ENCODE measurements at places on chromosomes 1 and 21.

- DNase-seq = no peak
These were observed 3.2 kb upstream of the GUK1 start for GRCh38 chr1:228136901-228137300.

GRCh38 chr1:205466595-205467220, 10.9 kb upstream of the BLACAT1 start:
- no peak for DNase-seq

- no peak for DNase-seq
These were observed 56.7 kb downstream of the SPSB1 start for GRCh38 chr1:9349331-9349851.

DNA sequence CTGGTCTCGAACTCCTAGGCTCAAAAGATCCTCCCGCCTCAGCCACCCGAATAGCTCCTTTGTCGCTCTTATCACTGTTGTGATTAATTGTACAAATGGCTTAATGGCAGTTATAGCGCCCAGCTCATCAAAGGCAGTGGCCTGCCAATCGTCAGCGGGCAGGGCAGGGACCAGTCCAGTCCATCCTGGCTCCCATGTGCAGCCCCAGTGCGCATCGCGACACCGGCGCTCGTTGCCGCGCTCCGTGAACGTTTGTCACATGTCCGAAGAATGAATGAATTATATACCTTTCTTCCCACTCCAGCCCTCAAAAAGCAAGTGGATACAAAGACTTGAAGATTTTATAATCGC, 18.4 kb downstream of the MTX1 start:
- DNase-seq = peak; percentile 57

GRCh38 chr21:45084121-45084520, 9.7 kb downstream of the ADARB1 start:
- no peak for DNase-seq

DNA sequence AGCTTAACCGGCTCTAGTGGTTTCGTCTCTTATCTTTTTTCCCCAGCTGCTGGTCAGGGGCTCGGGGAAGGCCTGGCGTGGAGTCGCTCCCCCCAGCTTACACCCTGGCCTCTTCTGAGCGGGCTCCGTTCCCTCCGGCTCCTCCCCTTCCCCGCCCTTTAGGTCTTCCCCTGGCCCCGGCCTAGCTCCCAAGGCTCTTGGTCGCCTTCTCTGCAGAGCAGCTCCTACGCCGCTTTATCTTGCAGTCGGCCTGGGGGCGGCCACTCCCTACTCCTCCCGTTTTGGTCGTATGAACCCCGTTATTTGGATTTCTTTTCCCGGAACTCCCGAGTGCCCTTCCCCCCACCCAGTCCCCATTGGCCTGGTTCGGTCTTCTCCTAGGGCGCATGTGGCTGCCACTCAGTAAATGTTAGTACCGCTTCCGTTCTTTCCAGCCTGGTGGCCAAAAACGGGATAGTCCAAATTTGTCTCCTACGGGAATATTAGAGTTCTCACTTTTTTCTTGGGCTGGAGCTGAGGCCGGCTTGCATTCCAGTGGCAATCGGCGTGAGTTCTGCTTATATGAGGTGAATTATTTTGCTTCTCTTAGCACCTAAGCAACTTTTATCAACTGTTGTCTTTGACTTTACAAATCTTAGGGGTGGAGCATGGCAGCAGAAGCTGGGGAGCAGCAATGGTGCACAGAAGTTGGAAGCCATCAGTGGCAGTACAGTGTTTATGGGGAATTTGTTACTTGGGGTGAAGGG, 467 bp downstream of the THRAP3 start:
- DNase-seq = no peak

- no peak for DNase-seq
These were observed 276.0 kb downstream of the MRPL39 start for GRCh38 chr21:25331286-25331685.

- no peak for DNase-seq
These were observed 28.3 kb downstream of the HS2ST1 start for GRCh38 chr1:86942743-86943142.

DNA sequence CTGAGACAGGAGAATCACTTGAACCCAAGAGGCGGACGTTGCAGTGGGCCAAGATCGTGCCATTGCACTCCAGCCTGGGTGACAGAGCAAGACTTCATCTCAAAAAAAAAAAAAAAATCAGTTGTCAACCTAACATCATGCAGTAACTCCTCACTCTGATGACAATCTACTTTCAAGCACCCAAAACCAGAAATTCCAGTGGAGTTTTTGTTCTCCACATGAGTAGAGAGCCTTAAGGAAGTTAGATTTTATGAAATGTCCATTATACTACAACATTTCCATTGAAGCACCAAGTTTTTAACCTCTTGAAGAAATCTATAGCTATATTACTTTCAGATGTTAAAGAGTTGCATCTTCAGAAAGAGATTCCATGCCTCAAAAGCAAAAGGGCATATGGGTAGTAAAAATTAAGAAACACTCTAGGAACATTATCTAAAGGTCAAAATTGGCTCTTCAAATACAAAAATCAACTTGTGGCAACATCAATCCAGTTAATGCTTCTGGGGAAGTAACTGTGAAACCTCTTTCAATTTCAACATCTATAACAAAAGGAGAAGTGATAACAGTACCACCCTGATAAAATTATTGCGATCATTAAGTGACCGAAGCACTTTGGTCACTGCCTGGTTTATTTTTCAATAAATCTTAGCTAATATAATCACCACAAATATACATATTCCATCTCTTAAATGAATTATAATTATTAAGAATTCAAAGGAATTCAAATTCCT, 7.7 kb downstream of the LPGAT1 start:
- DNase-seq = no peak

- peak; percentile 42 for DNase-seq
These were observed 732 bp downstream of the HS2ST1 start for GRCh38 chr1:86914998-86915736.

GRCh38 chr21:32184065-32184464, 94.8 kb downstream of the MIS18A start:
- no peak for DNase-seq

- no peak for DNase-seq
These were observed 383.6 kb downstream of the TTLL7 start for GRCh38 chr1:83615370-83615769.

GRCh38 chr1:228004331-228004855, 2.4 kb upstream of the WNT3A start:
- no peak for DNase-seq

- DNase-seq = no peak
These were observed 211.6 kb upstream of the PLXNA2 start for GRCh38 chr1:208455821-208456220.

- DNase-seq = no peak
These were observed 330.7 kb downstream of the NUF2 start for GRCh38 chr1:163652441-163652840.

- no peak for DNase-seq
These were observed 31.0 kb downstream of the FOXD2 start for GRCh38 chr1:47468709-47469389.

- no peak for DNase-seq
These were observed 187.8 kb upstream of the HP1BP3 start for GRCh38 chr1:20974951-20975350.

GRCh38 chr1:27106561-27107323, 48.2 kb downstream of the SLC9A1 start:
- DNase-seq = no peak

DNA sequence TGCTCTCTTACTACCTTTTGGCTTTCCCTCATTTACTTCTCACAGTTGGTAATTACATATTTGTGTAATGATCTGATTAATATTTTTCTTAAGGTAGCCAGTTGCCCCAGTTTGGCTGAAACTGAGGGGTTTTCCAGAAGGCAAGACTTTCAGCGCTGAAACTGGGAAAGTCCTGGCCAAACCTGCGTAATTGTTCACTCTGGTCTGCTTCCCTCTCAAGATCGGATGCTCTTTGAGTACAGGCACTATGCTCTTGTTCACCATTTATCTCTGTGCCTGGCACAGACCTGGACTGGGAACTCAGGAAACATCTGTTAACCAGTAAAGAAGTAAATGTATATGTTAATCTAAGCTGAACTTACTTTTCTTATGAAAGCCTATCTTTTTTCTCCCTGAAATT, 209.6 kb upstream of the HOOK1 start:
- DNase-seq = no peak

- DNase-seq = no peak
These were observed 381.1 kb upstream of the KAZN start for GRCh38 chr1:14217384-14217783.

DNA sequence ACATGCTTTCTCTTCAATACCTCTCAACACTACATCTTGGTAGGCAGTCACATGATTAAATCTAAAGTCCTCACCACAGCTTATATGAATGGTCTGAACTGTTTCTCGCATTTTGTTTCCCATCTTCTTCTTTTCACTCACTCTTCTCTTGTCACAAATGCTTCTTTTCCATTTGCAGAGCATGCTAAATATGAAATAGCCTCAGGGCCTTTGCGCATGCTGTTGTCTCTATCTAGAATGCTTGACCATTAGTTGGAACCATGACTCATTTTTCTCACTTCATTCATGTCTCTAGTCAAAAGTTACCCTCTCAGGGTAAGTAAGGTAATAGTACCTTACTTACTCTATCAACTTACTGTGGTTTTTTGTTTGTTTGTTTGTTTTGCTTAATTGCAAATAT, 239.7 kb downstream of the PTPRC start:
- DNase-seq = no peak

DNA sequence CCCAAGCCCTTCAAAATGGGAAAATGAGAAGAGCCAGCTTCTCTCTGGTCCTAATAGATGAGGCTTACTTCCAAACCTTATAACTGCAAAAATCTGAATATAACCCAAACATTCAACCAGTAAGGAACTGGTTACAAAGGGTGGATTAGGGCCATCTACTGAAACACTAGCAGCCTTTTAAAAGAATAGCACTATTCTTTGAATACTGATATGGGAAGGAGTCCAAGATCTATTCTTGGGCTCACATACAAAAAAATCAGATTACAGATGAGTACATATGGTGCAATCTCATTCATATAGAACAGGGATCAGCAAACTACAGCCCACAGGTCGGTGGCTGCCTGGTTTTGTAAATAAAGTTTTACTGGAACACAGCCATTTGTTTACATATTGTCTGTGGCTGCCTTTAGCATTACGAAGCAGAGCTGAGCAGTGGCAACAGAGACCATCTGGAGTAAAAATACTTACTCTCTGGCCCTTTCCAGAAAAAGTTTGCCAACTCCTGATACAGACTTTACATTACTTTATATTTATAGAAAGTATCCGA, 167.7 kb downstream of the ZSCAN20 start:
- no peak for DNase-seq

DNA sequence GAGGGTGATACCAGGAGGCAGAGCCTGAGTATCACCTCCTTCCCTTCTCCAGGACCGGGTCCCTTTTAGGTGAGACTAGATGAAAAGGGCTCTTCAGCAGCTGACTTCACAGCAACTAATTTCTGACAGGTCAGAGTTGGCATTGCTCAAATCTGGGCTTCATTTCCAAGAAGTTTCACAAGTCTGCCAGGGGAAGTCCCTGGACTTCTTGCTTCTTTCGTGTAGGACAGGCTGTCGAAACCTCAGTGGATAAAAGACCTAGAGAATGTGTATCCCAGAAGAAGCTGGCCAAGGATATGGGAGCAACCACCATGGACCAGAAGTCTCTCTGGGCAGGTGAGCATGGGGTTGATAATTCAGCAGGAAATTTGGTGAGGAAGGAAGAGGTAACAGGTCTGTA, at the start of gene CHI3L2:
TSS of gene CHI3L2 (plus strand) at position 280 of the 400 bp plus-strand sequence. CDS start at position 297, 17 bp downstream.
- DNase-seq = no peak

DNA sequence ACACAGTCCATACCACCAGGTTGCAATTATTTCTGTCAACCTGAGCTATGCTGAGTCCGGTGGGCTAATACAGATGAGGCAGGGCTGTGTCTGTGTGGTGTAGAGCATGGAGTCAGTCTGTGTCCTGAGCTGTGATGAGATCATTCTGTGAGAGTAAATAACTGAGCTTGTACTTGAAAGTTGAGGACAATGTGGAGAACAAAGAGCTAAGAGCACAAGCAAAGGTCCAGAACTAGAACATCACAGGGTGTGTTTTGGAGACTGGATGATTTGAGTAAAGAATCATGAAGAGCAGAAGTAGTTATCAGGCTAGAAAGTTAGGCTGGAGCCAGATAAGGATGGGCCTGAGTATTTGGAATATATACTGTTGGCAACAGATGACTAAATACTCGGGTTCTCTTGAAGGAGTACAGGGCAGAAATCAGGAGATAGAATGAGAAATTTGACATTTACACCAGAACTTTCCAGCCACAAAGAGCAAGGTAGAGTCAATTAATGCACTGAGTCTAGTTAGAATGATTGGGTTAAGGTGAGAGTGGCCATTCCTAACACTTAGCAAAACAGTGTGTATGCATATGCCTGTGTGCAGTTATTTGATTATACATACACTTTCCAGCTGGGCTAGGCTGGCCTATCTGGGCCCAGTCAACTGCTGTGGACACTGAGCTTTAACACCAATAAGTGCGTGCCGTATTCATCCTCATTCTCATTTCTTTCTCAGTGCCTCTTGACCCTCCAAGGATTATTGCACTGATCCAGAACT, 48.8 kb downstream of the LEPR start:
- DNase-seq = no peak

- DNase-seq = peak; percentile 69
These were observed 61.0 kb downstream of the IER5 start for GRCh38 chr1:181149326-181150125.

DNA sequence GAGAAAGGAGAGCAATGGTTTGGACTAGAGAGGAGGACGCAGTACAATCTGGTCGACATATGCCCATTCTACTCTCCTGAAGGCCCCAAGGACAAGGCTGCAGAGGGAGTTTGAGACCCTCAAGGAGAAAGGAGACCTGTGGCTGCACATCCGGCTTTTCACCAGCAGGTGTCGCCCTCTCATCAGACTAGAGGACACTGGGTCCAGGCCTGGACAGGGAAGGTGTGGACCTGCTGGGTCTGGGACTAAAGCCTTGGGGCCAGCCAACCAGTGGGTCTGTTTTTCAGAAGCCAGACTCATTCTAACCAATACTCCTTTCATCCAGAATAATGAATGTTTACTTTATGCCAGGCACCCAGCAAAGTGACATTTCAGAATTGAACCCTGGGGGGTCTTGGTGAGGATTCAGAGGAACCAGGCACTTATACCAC, 5.0 kb downstream of the SRARP start:
- DNase-seq = peak; percentile 72

GRCh38 chr1:169250022-169250421, 117.6 kb downstream of the NME7 start:
- no peak for DNase-seq

GRCh38 chr1:9395018-9395417, 102.3 kb downstream of the SPSB1 start:
- no peak for DNase-seq

- no peak for DNase-seq
These were observed 41.5 kb upstream of the DUSP10 start for GRCh38 chr1:221783437-221783836.
